ENCODE measurements at places on chromosomes 6 and 20.

- DNase-seq = no peak
These were observed 88.8 kb downstream of the ADAT2 start for GRCh38 chr6:143361536-143362191.

- no peak for DNase-seq
These were observed 416.0 kb upstream of the SPTLC3 start for GRCh38 chr20:12592756-12593155.

- DNase-seq = no peak
These were observed 92.4 kb downstream of the SMOC2 start for GRCh38 chr6:168533414-168533813.

- no peak for DNase-seq
These were observed 227.0 kb upstream of the CST7 start for GRCh38 chr20:24721891-24722568.

- no peak for DNase-seq
These were observed 21.3 kb downstream of the FOXO3 start for GRCh38 chr6:108581932-108582475.

DNA sequence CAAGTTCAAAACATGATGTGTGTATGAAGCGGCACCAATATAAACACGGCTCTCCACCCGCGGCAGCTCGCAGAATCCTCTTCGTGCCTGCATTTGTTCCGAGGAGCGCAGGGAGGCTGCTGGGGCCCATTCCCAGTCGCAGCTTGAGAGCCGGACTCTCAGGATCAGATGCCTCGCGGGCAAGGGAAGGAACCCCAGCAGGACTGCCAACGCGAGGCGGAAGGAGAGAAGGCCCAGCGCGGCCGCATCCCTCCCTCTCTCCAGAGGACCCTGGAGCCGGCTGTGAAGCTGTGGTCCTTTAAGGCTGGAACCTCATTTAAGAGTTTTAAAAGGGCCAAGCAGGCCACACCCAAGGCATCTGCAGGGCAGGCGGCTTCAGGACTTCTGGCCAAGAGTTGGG is 44.2 kb upstream of the ZBP1 start:
- peak; percentile 4 for DNase-seq

- DNase-seq = no peak
These were observed 6.6 kb downstream of the ARHGAP40 start for GRCh38 chr20:38608188-38608587.

DNA sequence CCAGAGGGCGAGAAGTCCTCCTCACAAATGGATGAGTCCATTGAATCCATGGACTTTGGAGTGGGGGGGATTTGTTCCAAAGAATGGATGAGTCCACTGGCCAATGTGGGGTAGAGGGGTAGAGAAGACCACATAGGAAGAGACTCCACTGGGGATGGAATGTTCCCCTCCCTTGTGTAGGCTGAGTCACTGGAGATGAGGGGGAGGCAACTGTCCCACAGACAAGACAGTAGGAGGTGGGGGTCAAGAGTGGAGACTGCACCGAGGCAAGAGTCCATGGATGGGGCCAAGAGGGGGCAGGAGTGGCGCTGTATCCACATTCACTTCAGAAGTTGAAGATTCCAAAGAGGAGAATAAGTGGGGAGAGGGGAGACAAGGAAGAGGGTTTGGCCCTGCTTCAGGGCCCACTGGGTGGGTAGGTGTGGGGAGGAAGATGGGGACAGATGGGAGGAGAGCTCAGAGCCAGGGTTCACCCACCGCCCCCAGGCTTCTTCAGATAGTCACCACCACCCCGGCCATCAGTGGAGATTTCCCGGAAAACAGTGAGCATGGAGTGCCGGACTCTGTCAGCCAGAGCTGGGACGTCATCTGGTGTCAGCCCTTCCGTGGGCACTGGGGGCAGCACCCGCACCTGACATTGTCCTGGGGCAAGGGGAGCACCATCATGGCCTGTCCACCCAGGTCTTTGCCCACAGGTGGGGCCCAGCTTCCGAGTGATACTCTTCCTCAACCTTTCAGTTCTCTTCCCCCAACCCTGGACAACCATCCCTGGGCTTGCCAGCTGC is 4.6 kb downstream of the EGFL8 start:
- DNase-seq = no peak

GRCh38 chr6:144823131-144823530 is 538.0 kb downstream of the UTRN start:
- no peak for DNase-seq

DNA sequence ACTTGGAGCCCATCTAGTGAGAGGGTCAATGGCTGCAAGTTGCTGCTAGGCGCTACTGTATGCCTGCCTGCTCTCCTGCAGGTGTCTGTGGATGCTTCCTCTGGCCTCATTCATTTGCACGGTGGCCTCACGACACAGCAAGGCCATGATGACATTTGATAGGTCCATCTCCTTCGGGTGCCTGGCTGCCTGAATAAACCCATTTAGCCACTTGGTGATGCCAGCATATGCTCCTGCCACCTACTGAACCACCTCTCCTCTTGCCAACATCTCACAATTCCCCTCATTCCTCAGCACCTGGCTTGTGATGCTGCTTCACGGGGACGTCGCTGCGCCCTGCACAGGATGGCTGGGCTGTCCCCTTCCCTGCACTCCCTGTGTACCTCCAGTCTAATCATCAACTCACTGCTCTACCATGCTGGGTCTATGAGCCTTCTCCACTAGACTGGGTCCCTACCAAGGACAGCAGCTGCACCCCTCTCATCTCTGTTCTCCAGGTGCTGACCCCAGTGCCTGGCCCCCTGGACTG is 51.1 kb downstream of the AGPAT4 start:
- no peak for DNase-seq

DNA sequence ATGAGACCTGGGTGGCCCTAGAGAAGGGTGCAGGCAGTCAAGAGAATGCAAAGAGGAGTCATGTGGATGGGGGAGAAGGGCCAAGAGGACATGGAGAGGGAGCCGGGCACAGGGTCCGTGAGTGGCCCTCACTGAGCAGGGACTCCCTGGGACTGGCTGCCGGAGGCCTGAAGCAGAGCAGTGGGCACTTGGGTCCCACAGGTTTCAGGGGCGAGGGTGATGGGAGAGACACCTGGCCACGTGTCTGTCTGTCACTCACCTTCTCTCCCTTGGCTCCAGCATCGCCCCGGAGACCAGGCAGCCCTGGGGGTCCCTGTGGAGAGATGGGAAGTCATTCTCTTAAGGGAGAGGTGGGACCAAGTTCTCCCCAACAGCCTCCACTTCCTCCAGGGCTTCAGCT is 25.5 kb downstream of the COL11A2 start:
- no peak for DNase-seq

- DNase-seq = peak; percentile 60
These were observed at the start of gene RAB32 for GRCh38 chr6:146543211-146543939. TSS of gene RAB32 (plus strand) at chr6:146543833. CDS start at chr6:146543872, 39 bp downstream.

- no peak for DNase-seq
These were observed 20.9 kb downstream of the HLA-F start for GRCh38 chr6:29744131-29744530.

DNA sequence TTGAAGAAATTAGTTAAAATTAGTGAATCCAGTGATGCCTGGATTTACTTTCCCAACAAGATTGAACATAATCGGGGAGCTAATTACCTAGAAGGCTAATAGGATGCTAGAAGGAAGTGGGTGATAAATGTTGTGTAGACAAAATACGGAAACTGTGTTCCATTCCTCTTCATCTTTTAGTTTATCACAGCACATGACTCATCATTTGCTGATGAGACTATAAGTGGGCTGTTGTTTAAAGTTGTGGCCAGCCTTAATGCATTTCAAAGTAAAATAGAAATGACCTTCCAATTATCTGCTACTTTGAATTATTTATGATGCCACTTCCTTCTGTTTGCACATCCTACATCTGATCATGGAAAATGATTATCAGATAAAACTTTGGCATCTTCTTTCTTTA is 43.4 kb downstream of the OGFRL1 start:
- no peak for DNase-seq

DNA sequence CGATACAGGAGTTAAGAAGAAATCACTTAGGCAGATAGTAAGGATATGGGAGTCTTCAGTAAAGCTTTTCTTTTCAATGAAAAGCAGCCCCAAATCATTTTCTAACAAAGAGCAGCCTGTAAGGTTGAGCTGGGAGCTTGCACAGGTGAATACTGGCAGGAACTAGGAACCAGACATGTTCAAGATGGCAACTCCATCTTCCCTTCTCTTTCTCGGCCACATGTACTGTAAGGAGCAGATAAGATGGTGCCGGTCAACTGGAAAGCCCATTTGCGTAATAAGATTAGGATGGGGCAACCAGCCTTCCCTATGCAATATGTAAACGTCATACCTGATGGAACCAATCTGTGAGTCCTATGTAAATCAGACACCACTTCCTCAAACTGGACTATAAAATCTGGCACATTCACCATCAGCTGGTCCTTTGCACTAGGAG is 46.2 kb upstream of the RNGTT start:
- peak; percentile 56 for DNase-seq

- no peak for DNase-seq
These were observed 8.1 kb upstream of the GTF3C6 start for GRCh38 chr6:110950440-110950839.

- DNase-seq = no peak
These were observed 133.7 kb upstream of the GMDS start for GRCh38 chr6:2378891-2379652.

DNA sequence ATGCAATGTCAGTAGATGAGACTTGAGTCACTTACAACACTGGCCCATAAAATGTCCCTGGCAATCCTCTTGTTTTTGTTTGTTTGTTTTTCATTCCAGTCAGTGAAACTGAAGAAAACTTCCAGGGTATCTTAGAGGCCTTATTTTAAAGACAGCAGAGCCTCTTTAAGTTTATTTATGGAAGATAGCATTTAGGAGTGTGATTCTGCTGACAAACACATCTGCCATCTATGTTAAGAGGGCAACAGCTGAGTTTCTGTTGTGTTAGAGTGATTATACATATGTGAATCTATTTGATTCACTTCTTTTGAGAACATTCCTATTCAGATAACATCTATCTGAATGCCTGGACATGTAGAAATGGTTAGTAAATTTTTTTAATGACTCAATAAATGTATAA is 812.6 kb downstream of the TENT5A start:
- no peak for DNase-seq

DNA sequence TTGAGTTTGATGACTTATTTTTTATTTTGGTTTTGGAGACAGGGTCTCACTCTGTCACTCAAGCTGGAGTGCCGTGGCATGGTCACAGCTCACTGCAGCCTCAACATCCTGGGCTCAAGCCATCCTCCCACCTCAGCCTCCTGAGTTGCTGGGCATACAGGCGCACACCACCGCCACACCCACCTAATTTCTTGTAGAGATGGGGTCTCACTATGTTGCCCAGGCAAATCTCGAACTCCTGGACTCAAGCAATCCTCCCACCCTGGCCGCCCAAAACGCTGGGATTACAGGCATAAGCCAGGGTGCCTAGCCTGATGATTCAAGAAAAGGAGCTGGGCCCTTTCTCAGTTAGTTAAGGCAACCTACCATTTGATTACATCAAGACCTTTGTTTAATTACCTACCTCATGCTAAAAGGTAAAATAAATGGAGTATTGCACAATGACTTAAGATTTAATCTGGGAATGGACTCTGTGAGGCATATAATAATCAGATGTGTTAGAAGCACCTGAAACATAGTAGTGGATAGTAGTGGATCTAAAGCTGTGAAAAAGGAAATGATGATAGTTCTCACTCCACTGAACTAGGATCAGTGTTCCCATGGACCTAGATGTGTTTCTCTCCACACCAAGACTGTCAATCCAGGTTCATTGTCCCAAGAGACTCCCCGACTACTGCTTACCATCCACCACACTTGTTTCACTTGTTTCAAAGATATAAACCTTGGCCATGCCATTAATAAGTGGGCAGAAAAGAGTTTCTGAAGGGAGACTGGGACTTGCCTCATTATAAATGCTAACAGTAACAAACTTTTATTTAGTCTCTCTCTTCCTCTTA is 2.1 kb downstream of the TNFRSF21 start:
- no peak for DNase-seq

DNA sequence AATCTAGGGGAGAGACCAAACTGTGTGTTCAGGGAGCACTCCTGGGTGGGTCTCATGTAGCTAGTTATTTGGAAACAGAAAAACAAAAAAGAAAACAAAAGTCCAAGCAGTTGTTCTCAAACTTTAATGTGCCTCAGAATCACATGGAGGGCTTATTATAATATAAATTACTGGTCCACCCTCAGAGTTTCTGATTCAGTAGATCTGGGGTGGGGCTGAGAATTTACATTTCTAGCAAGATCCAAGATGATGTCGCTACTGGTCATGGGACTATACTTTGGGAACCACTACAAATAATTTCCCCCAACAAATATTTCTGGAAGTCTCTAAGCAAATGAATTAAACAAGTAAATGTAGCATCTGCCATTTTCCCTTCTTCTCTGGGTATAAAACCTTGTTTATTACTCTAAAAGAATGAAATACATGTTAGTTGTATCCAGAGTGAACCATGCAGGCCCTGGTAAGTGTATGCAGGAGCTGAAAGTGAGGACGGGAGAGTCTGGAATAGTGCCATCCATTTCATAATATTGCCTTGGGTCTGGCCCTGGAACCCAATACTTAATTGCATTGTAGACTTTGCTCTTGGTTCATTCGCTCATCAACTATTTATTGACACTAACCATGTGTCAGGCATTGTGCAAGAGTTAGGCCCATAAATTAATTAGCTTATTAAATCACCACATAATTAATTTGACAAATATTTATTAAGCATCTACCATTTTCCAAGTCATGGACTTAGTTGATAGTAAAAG is 490.8 kb downstream of the EPM2A start:
- DNase-seq = peak; percentile 28

- DNase-seq = no peak
These were observed 33.4 kb downstream of the NCOA3 start for GRCh38 chr20:47535088-47535487.

- DNase-seq = no peak
These were observed 56.2 kb upstream of the EPB41L1 start for GRCh38 chr20:36098364-36098763.

DNA sequence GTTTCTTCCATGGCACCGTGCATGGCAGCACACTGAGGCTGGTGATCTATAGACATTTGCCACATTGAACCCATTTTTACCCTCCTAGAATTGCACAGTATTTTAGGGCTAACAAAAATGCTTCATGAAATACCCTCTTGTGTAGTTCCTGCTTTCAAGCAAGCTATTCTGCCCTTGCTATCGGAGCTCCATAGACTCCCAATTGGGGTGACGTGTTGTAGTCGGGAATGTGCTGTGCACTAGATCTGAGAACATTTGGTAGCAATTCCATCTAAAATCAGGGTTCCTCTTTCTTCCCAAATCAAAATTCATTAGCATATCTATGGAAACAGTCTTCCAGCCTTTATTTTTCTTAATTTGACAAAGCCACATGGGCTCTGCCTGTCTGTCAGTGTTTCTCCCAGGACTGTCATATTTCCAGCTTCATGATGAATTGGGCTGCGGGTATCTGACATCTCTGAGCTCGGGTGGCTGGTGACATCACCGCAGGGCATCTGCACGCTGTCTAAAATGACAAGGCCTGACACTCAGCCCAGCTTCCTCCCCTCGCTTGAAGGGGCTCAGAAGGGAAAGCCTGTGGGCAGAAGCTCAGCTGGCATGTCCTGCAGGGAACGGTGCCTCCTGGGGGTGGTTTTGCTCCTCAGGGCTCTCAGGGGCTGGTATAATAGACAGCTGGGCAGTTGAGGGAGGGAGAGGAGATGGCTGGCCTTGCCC is 406.4 kb downstream of the QKI start:
- DNase-seq = peak; percentile 94

Measured in BE2C (cell line).